DND-41 (cell line): ENCODE measurements at places on chromosomes 4 and X.

- H3K4me3 ChIP-seq, result no peak overlapping the region
- no peaks in the 10 kb centered on the region for H3K27me3 ChIP-seq
- H3K4me1 ChIP-seq, result no peaks in the 10 kb centered on the region
- no peaks in the 10 kb centered on the region for H3K36me3 ChIP-seq
Measured at GRCh38 chrX:68930542-68931317, 101.9 kb downstream of the EFNB1 start.

GRCh38 chr4:53592122-53592521 is 836 bp upstream of the LNX1 start:
- H3K4me1 ChIP-seq, result no peaks in the 10 kb centered on the region
- no peak for DNase-seq
- no peaks in the 10 kb centered on the region for H3K27me3 ChIP-seq
- no peak overlapping the region for H3K4me3 ChIP-seq
- no peaks in the 10 kb centered on the region for H3K36me3 ChIP-seq

- H3K36me3 ChIP-seq, result no peaks in the 10 kb centered on the region
- no peaks in the 10 kb centered on the region for H3K27me3 ChIP-seq
Measured at GRCh38 chr4:100933628-100934027, 413.7 kb downstream of the PPP3CA start.

GRCh38 chrX:123905332-123905731 is 45.5 kb downstream of the XIAP start:
- H3K27ac ChIP-seq, result no peak overlapping the region
- H3K4me3 ChIP-seq, result no peak overlapping the region
- peaks cover 32% of the 10 kb centered on the region for H3K36me3 ChIP-seq
- no peaks in the 10 kb centered on the region for H3K4me1 ChIP-seq

- H3K4me1 ChIP-seq, result no peaks in the 10 kb centered on the region
- H3K27ac ChIP-seq, result no peak overlapping the region
- H3K36me3 ChIP-seq, result no peaks in the 10 kb centered on the region
- H3K4me3 ChIP-seq, result no peak overlapping the region
- no peak for DNase-seq
Measured at GRCh38 chrX:69073721-69074120, 91.5 kb downstream of the PJA1 start.
